ENCODE measurements at places on chromosomes 1 and 21.
A peak's percentile ranks its signal among the peaks of the same experiment; 100 is the strongest.

- DNase-seq, result no peak
Observed at GRCh38 chr1:241331328-241332036, 25.5 kb downstream of the RGS7 start.

DNA sequence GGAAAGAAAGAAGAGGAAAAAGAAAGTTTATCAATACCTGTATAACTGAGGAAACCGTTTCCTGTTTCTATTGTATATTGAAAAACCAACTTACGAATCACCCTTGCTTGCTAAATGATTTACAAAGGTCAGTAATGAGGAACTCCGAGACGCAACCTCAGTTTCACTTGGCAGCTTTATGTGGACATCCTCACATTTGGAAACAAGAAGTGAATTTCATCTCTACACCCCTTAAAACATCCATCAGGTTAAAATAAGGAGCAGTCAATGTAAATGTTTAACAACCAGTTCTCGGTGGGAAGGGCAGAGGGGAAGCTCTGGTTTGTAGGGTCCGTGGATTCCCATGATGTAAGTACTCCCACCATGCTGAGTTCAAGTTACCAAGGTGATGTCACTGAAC lies 481.7 kb upstream of the RUNX1 start:
- peak; percentile 11 for DNase-seq

- no peak for DNase-seq
Observed at GRCh38 chr21:36059823-36060158, 535 bp downstream of the SETD4 start.

DNA sequence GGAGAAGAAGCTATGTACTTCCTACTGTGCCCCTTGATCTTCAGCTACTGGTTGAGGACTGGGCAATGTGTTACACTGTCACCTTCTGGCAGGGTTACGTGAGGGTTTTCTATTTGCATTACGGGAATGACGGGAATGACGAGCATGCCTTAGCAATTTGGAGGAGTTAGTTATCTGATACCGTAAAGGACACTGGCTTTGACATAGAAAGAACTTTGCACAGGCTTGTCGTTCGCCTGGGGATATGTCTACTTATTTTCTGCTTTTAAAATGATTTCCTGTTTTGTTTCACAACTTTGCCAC lies 19.8 kb upstream of the ACBD6 start:
- no peak for DNase-seq

GRCh38 chr21:44329971-44330681 lies 9.1 kb downstream of the CFAP410 start:
- no peak for DNase-seq

- no peak for DNase-seq
Observed at GRCh38 chr21:34913811-34914210, 135.3 kb downstream of the RUNX1 start.

DNA sequence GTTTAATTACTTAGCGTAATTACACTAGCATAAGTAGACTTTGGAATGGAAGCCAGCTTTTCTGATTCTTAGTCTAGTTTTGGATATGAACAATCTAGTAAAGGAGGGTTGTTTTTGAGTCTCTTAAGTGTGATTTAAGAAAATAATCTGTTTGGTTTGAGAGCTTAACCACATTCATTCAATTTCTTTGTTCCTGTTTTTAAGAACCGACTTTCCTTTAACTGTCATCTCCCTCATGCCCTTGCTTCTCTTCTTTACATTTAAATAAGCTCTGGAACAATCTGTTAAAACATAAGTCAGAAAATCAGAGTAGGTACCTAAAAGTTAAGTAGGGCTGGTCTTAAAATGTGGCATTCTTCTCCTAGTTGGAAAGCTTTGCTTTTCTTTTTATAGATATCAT lies 27.7 kb downstream of the CDC42 start:
- no peak for DNase-seq

DNA sequence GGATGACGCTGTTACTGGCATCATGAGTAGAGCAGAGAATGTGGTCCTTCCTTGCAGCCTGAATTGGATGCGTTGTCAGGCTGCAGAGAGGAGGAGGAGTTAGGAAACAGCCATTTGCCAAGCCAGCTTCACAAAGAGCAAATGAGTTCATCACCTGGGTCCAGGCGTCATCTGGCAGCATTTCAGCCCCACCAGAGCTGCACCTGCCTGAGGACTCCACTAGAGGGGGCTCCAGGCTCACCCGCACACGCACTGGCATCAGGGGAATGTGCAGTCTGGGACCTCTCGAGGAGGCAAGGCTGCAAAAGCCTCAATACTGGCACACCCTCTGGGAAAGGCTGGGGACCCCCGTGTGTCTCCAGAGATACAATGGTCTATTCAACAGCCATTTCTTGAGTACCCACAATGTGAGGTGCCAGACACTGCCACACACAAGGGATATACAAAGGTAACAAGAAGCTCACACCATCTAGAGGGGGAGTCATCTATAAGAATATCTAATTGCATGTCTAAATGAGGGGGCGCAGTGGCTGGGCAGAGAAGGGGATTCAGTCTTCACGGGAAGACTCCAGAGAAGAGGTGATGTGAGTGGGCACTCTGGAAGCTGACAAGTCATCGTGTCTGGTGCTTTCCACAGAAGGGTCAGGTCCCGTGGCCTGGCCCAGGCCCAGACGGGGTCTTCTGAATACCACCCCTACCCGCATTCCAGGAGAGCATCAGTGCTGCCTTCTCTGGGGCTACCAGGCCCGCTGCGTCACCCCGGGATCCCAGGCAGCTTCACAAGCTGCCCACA lies 53.5 kb upstream of the CNTN2 start:
- peak; percentile 91 for DNase-seq

GRCh38 chr1:9435153-9435636 lies 104.1 kb upstream of the SLC25A33 start:
- no peak for DNase-seq

DNA sequence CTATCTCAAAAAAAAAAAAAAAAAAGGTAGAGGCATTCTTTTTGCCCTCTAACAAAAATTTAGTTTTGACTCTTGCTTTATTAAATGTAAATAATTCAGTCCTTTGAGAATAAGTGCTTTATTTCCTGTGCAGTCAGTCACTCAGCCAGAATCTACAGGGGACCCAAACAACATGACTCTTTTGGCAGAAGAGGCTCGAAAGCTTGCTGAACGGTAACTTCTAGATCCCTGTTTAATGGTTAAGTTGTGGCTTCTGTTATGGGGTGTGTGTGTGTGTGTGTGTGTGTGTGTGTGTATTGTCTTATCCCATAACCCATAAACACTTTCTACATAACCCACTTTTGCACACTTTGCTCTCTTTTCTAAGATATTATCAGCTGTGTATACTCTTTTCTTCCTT lies 54.9 kb upstream of the LAMC2 start:
- DNase-seq, result no peak

GRCh38 chr21:45972716-45973474 lies 8.7 kb upstream of the COL6A1 start:
- DNase-seq, result no peak

- DNase-seq, result no peak
Observed at GRCh38 chr1:115293899-115294298, 44.1 kb downstream of the NGF start.

DNA sequence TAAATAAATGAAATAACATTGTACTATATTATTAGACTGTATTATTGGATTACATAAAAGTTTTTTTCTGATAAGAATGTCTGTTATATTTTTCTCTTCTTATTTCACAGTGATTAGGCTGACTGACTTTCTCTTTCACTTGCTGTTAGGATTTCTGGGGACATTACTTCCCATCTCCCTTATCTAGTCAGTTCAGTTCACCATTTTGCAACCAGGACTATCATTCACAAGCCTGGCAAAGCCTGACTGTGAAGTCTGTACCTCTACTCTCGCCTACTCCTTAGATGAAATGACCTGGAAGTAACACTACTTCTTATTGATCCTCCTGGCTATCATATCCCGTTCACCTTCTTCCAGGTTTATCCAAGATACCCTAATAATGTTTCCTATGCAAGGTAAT lies 676.6 kb downstream of the USP25 start:
- no peak for DNase-seq

DNA sequence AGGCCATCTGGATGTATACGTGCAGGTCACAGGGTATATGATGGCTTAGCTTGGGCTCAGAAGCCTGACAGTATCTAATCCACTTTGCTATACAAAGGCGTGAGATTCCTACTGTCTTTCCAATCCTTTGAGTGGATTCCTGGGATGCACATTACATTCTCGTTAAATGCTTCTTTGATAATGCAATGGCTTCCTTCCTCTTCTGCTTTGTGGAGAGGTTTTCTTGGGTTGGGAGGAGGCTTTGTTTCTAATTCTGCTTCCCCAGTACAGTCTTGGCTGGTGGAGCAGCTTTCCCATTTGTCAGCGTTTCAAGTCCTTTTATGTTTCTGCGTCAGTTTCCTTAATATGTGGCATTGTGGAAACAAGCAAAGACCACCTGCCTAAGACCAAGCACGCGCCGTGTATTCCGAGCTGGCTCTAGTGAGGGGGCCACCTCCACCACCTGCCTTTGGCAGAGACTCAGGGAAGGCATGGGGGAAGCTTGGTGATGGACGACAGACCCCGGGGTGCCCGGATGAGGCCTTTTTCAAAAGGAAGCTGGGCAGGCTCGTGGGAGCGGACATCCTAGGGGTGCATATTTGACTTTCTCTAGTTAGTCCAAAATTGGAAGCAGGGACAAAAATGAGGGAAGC lies 72.7 kb downstream of the WDR4 start:
- DNase-seq, result no peak

- peak; percentile 5 for DNase-seq
Observed at GRCh38 chr1:240732390-240732789, 120.4 kb upstream of the GREM2 start.

DNA sequence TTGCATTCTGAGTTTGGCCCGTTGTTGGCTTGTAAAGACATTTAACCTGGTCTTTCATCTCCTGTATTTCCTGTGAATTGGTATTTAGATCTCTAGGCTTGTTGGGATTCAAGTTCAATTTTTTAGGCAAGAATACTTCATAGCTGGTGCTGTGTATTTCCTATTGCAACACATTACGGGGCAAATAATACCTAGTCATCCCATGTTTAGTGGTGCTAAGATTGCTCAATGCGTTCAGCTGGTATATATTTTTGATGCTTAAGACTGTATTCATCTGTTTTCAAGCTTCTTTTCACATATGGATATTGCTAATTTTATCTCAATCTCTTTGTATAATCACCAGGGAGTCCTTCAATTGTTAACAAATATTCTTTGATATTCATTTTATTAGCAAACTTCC lies 87.5 kb upstream of the ZBTB18 start:
- DNase-seq, result no peak

GRCh38 chr1:205582471-205583291 lies 49.1 kb downstream of the ELK4 start:
- no peak for DNase-seq

- no peak for DNase-seq
Observed at GRCh38 chr1:30260318-30260717, 463.1 kb downstream of the MATN1 start.

DNA sequence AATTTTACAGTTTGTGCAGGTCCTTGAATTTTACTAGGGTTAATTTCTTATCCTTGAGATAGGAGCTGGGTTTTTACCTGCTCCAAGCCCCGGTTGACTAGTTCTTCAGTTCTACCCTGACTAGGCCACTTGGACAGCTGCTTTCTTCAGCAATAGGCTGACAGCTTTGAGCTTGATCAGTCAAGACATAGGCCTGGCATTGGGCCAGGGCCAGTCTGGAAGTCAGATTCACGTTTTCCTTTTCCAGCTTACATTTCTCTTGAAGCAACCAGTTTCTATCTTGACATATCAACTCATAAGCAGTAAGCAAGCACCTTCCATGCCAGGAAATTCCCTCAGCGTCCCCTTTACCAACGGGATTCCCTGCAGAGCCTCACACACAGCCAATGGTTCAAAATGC lies 63.7 kb upstream of the AJAP1 start:
- DNase-seq, result no peak

- DNase-seq, result no peak
Observed at GRCh38 chr1:194067772-194068171, 881.4 kb upstream of the B3GALT2 start.

GRCh38 chr21:28962465-28962864 lies 30.2 kb downstream of the LTN1 start:
- no peak for DNase-seq

DNA sequence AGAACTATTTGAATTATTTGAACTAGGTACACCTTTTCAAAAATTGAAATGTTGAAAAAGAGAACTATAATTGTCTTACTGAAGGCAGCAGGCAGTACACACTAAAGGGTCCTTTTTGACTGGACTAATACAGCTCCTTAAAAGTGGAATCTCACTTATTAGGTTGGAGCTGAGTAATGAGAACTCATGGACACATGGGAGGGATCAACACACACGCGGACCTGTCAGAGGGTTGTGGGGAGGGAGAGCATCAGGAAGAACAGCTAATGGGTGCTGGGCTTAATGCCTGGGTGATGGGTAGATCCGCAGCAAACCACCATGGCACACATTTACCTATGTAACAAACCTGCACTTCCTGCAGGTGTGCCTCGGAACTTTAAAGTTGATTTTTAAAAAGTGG lies 145.0 kb downstream of the BRINP2 start:
- DNase-seq, result no peak

DNA sequence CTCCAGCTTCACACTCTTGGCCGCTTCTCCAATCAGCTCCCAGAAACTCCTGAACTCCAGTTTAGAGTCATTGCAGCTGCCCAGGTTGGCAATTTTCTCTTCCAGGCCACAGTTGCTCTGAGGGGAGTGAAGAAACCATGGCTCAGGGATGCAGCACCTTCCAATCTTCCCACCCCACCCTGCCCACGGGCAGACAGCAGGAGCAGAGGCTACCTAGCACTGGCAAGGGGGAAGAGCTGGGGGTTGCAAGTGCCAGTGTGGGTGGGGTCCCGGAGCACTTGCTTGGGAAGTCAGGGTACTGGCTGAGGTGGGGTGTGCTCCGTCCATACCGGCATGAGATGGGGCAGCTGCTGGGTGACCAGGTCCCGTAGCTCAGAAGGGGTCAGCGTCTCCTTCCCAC lies 1.2 kb downstream of the S100A14 start:
- DNase-seq, result no peak

GRCh38 chr1:61160526-61160925 lies 78.2 kb downstream of the NFIA start:
- DNase-seq, result no peak

DNA sequence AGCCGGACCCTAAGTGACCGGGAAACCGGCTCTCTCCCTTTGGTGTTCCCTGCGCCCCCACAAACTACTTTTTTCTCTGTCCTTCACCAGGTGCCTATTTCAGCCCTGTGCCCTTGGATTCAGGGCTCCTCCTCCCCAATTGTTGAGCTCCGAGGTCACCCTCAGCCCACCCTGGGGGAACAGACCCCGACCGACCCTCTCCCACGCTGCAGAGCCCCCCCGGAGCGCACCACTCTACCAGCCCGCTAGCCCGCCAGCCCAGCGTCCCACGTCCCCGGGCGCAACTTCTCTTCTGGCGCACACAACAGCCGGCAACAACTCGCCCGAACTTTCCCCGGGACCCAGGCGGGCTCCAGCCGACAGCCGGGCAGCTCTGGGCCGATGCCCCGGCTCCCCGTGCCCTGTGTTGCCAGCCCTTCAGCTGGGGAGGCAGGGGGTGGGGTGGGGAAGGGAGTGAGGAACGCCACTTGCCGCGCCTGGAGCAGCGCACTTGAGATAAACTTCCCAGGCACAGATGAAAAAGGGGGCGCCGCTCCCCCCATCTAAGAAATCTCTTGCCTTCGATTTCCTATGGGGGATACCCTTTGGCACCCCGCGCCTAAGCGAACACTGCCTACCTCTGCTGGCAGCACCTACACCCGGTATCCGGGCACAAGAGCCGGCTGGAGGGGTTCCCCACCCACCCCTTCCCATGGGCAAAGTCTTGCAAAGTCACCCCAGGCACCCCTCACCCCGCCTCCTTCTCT lies 997 bp downstream of the CASZ1 start:
- no peak for DNase-seq

- DNase-seq, result no peak
Observed at GRCh38 chr1:157562515-157562914, 10.2 kb upstream of the FCRL5 start.

GRCh38 chr1:212158912-212159796 lies 123.6 kb downstream of the DTL start:
- DNase-seq, result no peak

Measured in midbrain (tissue), 1 donor.